Activated CD8-positive, alpha-beta memory T cell treated with anti-CD3 and anti-CD28 coated beads for 1 hour (primary cell): ENCODE measurements at places on chromosomes 13 and 19.
A peak's percentile ranks its signal among the peaks of the same experiment; 100 is the strongest.

DNA sequence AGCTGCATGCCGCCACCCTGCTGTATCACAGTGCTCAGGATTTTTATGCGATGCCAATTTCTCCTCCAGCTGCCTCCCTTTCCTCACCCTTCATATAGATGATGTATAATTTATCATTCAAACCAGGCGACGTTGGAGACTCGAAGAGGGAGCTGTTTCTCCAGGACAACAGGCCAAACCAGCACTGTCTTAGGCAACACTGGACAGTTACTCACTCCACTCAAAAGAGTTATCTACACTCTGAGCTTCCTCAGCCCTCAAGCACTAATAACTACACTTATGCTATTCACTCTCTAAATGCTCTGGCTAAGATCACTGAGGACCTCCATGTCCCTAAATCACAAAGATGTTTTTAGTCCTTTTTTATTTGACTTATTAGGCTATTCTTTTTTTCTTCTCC, 87.3 kb upstream of the RFC3 start:
- DNase-seq = no peak

DNA sequence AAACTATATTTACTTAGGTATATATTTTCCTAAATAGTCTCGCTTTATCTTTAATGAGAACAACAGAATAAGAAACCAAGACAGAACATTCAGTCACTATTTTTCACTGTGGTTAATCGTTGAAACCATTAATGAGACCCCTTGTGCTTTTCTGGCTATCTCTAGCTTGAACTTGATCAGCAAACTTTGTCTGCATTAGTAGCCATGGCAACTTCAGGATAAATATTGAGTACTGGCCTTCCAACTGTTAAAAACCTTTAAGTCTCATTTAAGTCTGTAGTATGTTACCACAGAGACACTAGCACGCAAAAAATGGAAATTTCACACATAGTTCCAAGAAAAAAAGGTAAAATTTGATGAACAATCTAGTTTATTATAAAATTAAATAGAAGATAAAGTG, 946.0 kb downstream of the SLITRK5 start:
- no peak for DNase-seq

DNA sequence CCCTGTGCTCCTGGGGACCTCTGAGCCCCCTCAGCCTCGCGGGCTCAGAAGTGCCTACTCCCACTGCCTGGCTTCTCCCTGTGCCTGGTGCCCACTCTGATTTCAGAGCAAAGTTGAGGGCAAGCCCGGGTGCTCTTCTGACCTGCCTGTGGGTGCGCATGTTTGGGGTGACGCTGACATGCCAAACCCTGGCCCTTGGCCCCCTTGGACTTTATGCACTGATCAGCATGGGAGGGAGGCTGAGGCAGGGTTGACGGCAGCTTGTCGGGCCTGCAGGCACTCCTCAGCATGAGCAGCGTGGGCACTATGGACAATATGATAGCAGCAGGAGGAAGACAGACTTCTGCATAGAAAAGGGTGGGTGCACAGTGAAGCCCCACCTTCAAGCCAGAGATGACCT, 279.3 kb upstream of the KLF12 start:
- no peak for DNase-seq

DNA sequence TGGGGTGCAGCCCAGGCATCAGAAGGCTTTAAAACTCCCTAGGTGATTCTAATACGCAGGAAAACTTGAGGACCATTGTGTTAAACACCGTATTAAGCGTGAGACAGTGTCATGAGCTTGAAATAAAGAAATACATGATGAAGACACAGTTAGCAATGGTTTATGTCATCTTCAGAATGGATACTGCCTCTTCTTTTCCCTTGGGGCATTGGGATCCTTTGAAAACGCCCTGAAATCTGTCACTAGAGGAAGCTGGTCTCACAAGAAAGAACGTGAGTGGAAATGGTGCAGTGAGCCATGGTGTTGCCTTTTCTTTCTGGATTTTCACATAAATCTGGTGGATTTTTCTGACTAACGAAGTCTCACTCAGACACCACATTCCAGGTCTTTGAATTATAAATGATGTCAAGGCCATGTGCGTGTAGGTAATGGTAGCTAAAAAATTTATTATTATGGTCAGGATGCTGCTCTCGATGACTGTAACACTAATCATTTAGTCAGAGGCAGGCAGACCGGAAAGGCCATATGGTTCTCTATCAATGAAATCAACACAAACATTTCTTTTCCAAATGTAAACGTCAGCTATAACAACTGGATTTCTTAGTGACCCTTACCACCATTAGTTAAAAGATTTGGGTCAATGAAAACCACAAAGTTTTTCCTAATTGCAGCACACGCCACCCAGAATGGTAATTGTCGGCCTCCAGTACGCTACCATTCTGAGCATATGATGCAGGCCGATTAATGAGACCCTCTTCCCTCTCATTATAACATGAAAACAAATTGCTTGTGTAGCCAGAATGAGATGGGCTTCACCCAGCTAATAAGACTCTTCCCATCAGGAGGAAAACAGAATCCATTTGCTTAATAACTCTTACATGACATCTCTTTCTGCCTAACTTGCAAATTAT, 105.6 kb downstream of the SLC7A1 start:
- no peak for DNase-seq

DNA sequence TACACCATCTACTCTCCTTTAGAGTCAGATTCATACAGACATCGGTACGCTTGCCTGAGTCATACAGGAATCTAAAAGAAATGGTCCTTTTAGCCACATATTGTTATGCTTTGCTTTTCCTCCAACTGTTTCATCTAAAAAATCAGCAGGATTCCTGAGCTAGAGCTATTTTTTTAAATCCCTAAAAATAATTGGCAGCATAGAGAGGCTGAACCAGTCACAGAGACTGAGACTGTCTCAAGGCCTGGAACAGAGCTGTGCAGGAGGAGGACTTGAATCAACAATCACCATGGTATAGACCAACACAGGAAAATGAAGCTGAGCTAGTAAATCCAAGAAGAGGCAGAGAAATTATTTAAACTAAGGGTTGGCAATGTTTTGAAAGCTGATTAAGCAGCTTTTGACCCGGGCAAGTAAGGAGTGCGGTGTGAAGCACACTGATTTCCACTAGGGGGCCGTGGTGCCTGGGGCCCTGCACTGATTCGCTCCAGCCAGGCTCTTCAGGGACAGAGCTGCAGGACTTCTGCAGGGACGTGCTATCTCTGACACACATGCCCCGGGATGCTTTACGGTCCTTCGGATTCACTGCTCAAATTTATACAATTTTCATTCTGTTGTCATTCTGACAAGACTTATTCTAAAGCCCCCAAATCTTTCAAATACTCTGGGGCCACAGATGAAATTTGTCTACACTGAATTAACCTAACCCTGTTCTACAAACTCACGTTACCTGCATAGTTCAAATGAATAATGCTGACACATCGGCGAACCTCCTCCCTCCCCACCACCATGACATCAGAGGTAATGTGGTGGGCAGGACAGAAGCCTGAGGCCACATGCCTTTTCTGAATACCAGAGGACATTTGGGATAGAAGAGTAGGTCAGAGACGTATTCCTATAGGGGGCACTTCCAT, 87.6 kb upstream of the SLC15A1 start:
- no peak for DNase-seq

- no peak for DNase-seq
These were observed 34.4 kb downstream of the CUL4A start for GRCh38 chr13:113243847-113244246.

- peak; percentile 80 for DNase-seq
These were observed at the start of gene TRMT1 for GRCh38 chr19:13116282-13117175. Gene TRMT1 (minus strand): TSS chr19:13116740. CDS start chr19:13116399, 341 bp downstream.
